A549 (cell line): ENCODE measurements at places on chromosomes 11 and 22.

- no peak for DNase-seq
These were observed 672 bp downstream of the TMEM135 start for GRCh38 chr11:87038235-87038977.

DNA sequence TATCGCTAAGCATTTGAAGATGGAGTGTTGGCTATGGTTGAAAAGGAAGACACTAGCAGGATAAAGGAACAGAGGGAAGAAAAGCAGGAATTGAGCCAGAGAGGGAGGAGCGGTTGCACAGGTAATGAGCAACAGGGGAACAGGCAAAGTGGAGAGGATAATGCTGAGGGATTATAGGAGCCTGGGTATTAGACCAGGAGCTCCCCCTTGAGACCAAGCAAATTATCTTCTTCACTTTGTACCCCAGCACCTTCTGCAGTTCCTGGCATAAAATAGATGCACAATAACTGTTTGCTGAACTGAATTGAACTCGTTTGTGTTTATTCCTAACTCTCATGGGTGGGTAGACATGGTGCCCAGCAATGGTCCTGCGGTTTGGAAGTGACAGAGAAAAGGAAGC lies 54.6 kb upstream of the OR5P2 start:
- no peak for DNase-seq

GRCh38 chr22:45966895-45967365 lies 10.0 kb downstream of the WNT7B start:
- DNase-seq = no peak

- DNase-seq = no peak
These were observed 22.6 kb upstream of the ISX start for GRCh38 chr22:35043252-35043933.

DNA sequence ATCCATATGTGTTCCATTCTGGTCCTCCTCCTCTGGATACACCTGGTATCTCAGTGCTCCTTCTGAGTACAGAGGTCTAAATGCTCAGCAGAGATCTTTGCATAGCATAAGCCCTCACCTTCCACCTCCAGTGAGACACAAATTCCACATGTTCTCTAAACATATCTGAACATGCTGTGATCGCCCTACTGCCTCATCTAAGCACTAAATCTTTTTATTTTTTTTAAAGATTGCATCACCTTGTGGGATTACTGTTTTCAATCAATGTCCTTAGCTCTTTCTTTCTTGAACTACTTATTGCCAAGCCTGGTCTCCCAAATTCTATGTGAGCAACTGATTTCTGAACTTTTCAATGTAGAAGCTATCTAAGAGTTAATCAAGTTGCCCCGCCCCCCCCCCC lies 113.4 kb downstream of the TRPC6 start:
- no peak for DNase-seq

DNA sequence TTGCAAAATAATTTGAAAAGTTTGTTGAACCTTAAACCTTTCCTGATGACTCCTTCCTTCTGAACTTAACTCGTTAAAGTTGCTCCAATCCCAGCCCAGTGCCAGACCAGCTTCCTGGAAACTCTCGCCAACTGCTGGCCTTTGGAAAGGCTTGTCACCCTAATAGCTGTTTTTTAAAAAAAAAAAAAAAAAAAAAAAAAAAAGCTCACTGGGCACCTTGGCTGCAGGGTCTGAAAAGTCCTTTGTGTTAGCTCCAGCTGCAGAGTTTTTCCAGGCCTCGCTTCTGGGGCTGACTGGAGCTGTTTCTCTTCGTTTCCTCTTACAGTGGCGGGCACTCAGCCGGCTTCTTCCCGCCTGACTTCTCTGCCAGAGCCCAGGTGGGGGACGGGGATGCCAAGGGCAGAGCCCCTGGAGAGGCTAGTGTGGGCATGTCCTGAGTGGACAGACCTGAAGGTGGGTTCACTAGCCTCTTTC lies 25.1 kb downstream of the KCNQ1OT1 start:
- no peak for DNase-seq

- DNase-seq = no peak
These were observed 10.8 kb downstream of the ARAP1 start for GRCh38 chr11:72741429-72741833.

DNA sequence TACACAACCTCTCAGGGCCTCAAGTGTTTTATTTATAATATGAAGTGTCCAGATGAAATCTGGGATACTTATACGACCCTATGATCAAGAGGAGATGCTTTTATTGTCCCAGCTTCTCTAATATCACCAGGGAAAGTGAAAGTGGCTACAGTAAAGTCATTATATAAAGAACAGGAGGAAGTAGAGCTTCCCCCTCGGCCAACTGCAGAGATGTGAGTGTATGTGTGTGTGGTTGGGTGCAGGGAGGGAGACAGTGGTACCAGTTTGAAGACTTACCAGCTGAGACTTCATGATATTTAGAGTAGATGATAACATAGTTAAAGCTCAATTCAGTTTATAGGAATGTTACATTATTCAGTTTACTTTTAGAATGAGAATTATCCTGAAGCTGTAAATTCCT lies 373.6 kb upstream of the DDI1 start:
- DNase-seq = no peak

GRCh38 chr11:33869481-33870422 lies 22.1 kb downstream of the LMO2 start:
- no peak for DNase-seq

DNA sequence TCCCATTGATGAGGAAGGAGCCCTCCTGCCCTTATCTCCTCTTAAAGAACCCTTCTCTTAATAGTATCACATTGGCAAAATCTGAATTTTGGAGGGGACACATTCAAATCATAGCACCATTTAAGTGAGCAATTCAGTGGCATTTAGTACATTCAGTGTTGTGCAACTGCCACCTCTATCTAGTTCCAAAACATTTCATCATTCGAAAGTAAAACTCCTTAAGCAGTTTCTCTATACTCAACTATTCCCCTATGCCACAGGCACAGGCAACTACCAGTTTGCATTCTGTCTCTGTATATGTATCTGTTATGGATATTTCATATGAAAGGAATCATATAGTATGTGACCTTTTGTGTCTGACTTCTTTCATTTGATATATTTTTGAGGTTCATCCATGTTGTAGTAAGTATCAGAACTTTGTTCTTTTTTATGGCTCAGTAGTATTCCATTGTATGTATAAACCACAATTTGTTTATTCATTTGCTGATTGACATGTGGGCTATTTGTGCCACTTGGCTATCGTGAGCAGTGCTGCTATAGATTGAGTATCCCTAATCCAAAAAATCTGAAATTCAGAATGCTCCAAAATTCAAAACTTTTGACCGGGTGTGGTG lies 22.9 kb downstream of the FAR1 start:
- DNase-seq = no peak

- DNase-seq = no peak
These were observed 35.0 kb upstream of the MRGPRX1 start for GRCh38 chr11:18974192-18974591.

DNA sequence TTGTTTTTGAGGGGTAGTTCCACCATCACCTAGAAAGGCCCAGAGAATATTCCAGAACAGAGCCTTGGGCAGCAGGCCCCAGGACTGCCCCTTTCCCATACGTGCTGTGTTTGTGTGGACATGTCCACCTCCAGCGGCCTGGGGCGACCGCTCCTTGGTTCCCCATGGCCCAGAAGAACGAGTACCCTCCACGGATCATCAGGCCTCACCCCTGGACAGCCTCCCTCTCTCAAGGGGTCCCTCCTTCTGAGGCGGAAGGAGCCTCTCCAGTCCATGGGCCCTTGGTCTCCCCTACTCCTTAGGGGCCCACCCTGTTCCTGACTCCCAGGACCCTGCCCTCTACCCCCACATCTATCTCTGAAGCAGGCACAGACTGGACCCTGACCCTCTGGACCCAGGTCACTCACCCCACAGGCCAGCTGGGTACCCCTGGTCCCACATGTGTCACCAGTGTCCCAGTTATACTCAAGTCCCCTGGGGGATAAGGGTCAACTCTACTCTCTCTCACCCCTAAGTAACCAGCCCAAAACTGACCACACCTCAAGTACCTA lies 32.6 kb downstream of the IGLL5 start:
- no peak for DNase-seq

DNA sequence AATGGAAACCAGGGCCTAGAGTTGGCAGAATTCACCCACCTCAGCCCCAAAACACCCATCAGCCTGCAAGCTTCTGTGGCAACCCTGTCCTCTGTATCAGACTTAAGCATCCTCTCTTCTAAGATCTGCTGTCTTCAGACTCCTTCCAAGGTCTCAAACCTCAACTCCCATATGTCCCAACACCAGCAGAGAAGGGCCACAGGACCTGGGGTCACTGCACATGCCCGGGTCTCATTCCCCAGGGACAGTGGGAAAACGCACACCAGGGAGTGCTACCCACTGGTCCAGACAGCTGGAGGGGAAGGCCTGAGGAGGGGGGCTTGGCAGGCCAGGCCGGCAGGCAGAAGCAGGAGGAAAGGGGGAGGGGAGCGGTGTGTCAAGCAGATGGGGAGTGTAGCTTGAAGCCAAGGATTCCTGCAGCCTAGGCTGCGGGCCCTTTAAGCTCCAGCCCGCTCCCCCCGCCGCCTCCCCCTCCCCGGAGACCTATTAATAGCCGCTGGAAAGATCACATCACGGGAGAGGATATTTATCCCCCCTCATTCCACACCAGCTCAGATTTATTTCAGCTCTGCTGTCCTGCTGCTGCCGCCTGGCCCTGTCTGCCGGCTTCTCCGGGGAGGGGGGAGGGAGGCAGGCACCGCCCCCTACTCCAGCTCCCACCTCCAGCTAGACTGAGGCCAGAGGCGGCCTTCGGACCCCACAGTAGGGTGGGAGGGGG lies 16.7 kb downstream of the BCL9L start:
- no peak for DNase-seq

- DNase-seq = no peak
These were observed 123.7 kb downstream of the KCNQ1OT1 start for GRCh38 chr11:2576111-2576510.
